ENCODE measurements at places on chromosomes 3 and 15.

DNA sequence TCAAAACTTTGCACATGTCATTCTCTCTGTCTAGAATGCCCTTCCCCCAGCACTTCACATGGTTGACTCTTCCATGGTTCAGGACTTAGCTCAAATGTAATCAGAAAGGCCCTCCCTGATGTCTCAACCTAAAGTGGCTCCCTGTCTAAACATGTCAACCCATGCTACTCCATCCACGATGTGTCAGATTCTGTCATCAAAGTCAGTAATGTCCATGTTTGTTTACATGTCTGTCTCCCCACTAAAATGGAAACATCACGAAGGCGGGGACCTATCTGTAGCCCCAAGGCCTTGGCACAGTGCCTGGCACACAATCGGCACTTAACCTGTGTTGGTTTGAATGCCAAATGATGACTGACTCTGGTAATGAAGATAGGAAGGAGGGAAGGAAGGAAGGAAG lies 20.8 kb upstream of the SNTN start:
- H3K27ac ChIP-seq = no peak overlapping the region
- no peaks in the 10 kb centered on the region for H3K4me1 ChIP-seq
- H3K27me3 ChIP-seq = no peaks in the 10 kb centered on the region
- no peak overlapping the region for H3K4me3 ChIP-seq
- no peaks in the 10 kb centered on the region for H3K36me3 ChIP-seq

DNA sequence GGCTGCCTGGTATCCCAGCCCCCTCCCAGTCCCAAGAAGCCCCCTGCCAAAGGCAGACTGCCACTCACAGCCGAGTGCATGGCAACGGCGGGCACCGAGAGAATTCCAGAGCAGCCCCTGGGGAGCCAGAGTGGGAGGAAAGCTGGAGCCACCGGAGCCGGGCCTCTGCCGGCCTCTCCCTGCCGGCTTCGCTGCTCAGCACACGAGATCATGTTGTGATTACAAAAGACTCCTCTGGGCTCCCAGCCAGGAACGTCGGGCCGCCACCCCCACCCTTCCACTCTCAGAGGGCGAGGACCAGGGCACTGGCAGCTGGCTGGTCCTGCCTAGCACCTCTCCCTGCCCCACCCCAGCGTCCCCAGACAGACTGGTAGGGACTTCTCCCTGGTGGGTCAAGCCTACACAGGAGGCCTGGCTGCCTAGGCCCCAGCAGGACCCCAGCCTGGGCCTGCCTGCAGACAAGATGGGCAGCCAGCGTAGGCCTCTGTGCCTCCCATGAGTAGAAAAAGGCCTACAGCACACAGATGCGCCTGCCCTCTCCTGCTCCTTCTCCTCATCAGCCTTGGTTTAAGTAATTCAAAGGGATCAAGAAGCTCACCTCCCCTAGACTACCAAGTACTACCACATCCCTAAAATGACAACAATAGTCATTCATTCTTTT lies at the start of gene CCDC9B:
TSS of gene CCDC9B (minus strand) at position 200 of the 661 bp plus-strand sequence. CDS start at position 80, 120 bp downstream.
- no peak for DNase-seq
- H3K36me3 ChIP-seq = no peaks in the 10 kb centered on the region
- peaks cover 5% of the 10 kb centered on the region for H3K4me1 ChIP-seq
- H3K27me3 ChIP-seq = no peaks in the 10 kb centered on the region

DNA sequence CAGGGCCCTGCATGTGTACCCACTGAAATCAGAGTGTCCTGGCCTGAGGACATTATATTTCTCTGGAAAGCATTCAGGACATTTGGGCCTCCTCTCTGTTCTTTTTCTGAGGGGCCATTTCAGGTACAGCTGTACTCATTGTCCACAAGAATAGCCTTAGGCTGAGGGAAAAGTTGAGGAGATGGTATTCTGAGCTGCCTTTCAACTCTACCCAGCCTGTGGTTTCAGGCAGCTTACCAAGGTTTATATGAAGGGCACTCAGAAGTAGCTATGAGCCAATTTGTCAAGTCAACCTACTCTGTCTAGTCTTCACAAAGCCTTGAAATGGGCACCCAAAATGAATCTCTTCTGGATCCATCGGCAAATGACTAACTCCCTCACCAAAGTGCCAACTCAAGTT lies 9.4 kb downstream of the ATP13A4 start:
- no peaks in the 10 kb centered on the region for H3K27me3 ChIP-seq
- no peaks in the 10 kb centered on the region for H3K4me1 ChIP-seq
- H3K36me3 ChIP-seq = no peaks in the 10 kb centered on the region
- no peak overlapping the region for H3K4me3 ChIP-seq

DNA sequence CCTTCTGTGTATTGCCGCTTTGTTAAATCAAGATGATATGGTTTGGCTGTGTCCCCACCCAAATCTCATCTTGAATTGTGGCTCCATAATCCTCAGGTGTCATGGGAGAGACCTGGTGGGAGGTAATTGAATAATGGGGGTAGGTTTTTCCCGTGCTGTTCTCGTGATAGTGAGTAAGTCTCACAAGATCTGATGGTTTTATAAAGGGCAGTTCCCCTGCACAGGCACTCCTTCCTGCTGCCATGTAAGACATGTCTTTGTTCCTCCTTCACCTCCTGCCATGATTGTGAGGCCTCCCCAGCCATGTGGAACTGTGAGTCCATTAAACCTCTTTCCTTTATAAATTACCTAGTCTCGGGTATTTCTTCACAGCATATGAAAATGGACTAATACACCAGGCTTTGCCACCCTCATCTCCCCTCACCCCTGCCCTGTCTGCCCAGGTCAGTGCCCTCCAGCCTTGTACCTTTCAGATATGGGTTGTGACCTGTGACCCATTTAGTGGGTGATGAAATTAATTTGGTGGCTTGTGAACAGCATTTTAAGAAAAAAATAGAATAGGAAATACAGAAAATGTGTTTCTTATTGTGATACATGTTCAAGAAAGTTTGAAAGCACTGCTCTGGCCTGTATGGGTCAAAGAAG lies 56.1 kb upstream of the MCF2L2 start:
- no peak for DNase-seq
- no peaks in the 10 kb centered on the region for H3K36me3 ChIP-seq
- no peak overlapping the region for H3K4me3 ChIP-seq
- no peaks in the 10 kb centered on the region for H3K27me3 ChIP-seq
- no peak overlapping the region for H3K27ac ChIP-seq

- no peaks in the 10 kb centered on the region for H3K27me3 ChIP-seq
- no peak for DNase-seq
- no peak overlapping the region for H3K4me3 ChIP-seq
- no peaks in the 10 kb centered on the region for H3K4me1 ChIP-seq
- H3K36me3 ChIP-seq = no peaks in the 10 kb centered on the region
- no peak overlapping the region for H3K27ac ChIP-seq
Measured at GRCh38 chr15:23736033-23736673, 49.0 kb upstream of the NDN start.

- H3K4me1 ChIP-seq = no peaks in the 10 kb centered on the region
- no peak overlapping the region for H3K27ac ChIP-seq
- no peaks in the 10 kb centered on the region for H3K27me3 ChIP-seq
- H3K36me3 ChIP-seq = no peaks in the 10 kb centered on the region
Measured at GRCh38 chr3:39668420-39668819, 141.0 kb upstream of the MYRIP start.

DNA sequence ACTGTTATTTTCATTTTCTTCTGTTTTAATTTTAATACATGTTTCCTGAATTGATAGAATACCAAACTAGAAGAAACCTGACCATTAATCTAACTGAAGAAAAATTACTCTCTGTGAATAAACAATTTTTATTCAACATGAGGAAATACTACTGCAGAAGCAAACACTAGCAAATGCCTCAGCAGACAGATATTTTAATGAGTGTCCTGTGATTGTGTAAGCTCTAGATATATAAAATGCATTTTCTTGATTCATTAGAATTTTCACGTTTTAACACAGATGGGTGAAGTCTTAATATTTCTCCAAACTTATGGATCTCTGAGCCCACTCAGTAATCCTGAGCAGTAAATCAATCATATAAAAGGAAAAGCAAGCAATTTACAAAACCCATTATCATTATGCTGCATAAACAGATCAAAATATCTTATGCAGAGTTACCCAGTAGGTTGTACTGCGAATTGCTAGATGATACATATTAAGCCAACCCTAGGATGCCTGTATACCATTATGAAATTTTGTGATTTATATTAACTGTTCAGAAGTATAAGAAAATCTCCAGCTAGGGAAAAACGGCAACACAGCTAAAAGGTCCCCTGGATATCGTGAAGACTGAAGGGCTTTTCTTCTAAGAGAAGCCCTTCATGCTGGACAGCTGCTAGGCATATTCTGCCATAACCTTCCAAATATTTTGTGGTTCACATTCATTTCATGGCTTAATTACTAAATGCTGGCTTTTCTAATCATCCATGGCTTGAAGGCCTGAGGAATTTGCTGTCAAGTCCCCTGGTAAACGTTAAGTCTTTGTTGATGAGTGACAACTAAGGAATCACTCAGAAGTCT lies 157.7 kb upstream of the TGFBR2 start:
- no peak overlapping the region for H3K27ac ChIP-seq
- H3K4me3 ChIP-seq = no peak overlapping the region
- DNase-seq = no peak
- H3K36me3 ChIP-seq = no peaks in the 10 kb centered on the region
- H3K27me3 ChIP-seq = no peaks in the 10 kb centered on the region

GRCh38 chr3:126613479-126614188 lies 41.3 kb downstream of the TXNRD3 start:
- H3K27me3 ChIP-seq = no peaks in the 10 kb centered on the region
- no peak for DNase-seq
- no peaks in the 10 kb centered on the region for H3K4me1 ChIP-seq
- H3K36me3 ChIP-seq = no peaks in the 10 kb centered on the region
- no peak overlapping the region for H3K4me3 ChIP-seq

DNA sequence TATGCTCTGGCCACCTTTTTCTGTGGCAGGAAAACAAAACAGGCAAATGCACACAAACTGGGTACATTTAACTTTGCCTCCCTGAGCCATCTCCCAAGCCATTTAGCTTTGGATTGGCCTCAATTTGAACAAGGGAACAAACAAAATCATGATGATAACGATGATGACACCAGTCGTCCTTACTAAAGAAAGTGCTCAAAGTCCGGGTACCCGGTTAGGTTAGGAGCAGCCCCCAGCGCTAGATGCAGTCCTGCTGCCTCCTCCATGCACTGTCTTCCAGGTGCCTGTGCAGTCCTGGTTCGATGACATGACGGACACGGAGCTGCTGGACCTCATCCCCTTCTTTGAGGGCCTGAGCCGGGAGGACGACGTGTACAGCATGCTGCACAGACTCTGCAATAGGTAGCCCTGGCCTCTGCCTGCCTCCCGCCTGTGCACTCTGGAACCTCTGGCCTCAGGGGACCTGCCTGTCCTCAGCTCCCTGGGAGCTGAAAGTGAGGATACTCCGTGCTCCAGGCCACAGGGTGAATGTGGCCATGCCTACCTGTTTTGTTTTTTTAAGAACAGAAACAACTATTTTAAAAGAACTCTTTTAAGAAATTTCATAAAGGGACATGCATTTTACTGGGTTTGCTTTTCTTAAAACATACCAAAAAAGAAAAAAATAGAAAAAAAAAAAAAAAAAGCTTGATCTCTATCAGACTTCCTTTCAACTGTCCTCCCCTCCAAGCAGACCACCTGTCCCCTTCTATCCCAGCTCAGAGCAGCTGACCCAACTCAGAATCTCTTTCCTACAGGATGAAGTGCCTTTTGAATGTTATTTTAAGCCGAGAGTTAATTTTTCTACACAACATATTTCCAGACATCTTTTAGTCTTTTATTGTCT lies 9.9 kb upstream of the VILL start:
- H3K4me3 ChIP-seq = no peak overlapping the region
- no peaks in the 10 kb centered on the region for H3K4me1 ChIP-seq

DNA sequence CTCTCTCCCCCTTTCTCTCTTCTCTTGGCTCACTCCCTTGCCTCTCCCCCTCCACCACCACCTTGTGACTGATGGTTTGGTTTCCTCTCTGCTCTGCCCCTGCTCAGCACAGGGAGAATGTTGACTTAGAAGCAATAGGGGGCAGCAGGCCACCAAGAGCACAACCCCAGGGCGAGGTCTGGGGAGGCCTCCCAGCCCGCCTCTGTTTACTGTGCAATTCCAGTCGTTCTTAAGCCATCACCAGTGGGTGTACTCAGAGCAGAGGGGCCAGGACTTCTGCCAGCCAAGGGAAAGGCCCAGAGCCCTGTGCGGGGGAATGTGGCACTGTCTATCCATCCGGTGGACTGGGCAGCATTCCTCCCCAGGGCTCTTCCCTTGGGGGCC lies 5.7 kb upstream of the APEH start:
- H3K36me3 ChIP-seq = no peaks in the 10 kb centered on the region
- no peak overlapping the region for H3K4me3 ChIP-seq
- DNase-seq = no peak
- H3K27ac ChIP-seq = no peak overlapping the region
- no peaks in the 10 kb centered on the region for H3K27me3 ChIP-seq
- H3K4me1 ChIP-seq = peaks cover 5% of the 10 kb centered on the region

GRCh38 chr3:195137638-195138588 lies 133.0 kb downstream of the XXYLT1 start:
- H3K4me3 ChIP-seq = no peak overlapping the region
- H3K36me3 ChIP-seq = no peaks in the 10 kb centered on the region
- H3K27ac ChIP-seq = no peak overlapping the region
- no peak for DNase-seq
- no peaks in the 10 kb centered on the region for H3K27me3 ChIP-seq
- no peaks in the 10 kb centered on the region for H3K4me1 ChIP-seq

DNA sequence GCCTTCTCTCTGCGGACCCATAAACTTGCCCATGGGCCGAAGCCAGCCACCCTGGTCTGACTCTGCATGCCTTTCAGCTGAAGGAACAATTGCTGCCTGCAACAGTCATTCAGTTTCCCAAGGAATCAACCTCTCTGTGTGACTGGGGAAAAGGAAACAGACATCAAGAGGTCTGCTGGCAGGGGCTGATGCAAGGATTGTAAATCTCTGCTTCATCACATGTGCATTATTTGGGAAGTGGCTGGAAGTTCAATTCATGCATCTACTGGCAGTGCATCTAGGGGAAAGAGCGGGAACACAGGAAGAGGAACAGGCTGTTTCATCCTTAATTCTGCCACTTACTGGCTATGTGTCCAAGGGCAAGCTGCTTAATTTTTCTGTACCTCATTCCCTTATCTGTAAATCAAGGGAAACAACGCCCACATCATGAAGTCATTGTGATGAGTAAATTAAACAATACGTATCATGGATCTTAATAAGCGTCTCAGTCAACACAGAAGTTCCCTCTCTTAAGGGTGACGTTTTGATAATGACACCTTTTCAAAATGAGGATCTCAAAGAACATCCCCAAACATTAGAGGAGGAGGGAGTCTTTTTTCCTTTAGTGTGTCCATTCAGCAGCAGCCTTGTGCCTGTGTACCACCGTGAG lies 17.4 kb upstream of the ADPGK start:
- no peak for DNase-seq
- H3K36me3 ChIP-seq = no peaks in the 10 kb centered on the region
- H3K4me3 ChIP-seq = no peak overlapping the region
- no peaks in the 10 kb centered on the region for H3K27me3 ChIP-seq
- peaks cover 10% of the 10 kb centered on the region for H3K4me1 ChIP-seq
- H3K27ac ChIP-seq = no peak overlapping the region

GRCh38 chr15:36737430-36737891 lies 158.0 kb downstream of the CDIN1 start:
- H3K4me1 ChIP-seq = no peaks in the 10 kb centered on the region
- no peak overlapping the region for H3K4me3 ChIP-seq
- H3K36me3 ChIP-seq = no peaks in the 10 kb centered on the region
- H3K27me3 ChIP-seq = no peaks in the 10 kb centered on the region
- no peak overlapping the region for H3K27ac ChIP-seq

GRCh38 chr15:47095833-47096232 lies 621.5 kb upstream of the SEMA6D start:
- no peak for DNase-seq
- H3K4me3 ChIP-seq = no peak overlapping the region
- no peaks in the 10 kb centered on the region for H3K4me1 ChIP-seq
- no peaks in the 10 kb centered on the region for H3K27me3 ChIP-seq
- H3K36me3 ChIP-seq = no peaks in the 10 kb centered on the region

- H3K4me1 ChIP-seq = no peaks in the 10 kb centered on the region
- H3K4me3 ChIP-seq = no peak overlapping the region
- H3K27me3 ChIP-seq = no peaks in the 10 kb centered on the region
- H3K27ac ChIP-seq = no peak overlapping the region
- no peak for DNase-seq
- H3K36me3 ChIP-seq = no peaks in the 10 kb centered on the region
Measured at GRCh38 chr3:122940628-122941086, 86.9 kb downstream of the SEMA5B start.
